Aortic smooth muscle cell (primary cell): ENCODE measurements at places on chromosomes 3 and 15. TPM values are rescaled to one million over a fixed set of nuclear protein-coding genes. Genes with fewer than 3 reads are reported as not detected.

The MKRN3 gene
- total RNA-seq, result 0.06 TPM in 1 of 2 replicates, not detected in the other

The RBPMS2 gene
- total RNA-seq, result under 0.01 TPM in 1 of 2 replicates, not detected in the other

The FAM3D gene
- total RNA-seq, result 0.13 and 0.19 TPM in 2 replicates

The FBXW12 gene
- not detected in 2 replicates for total RNA-seq
